Stimulated activated CD8-positive, alpha-beta memory T cell treated with anti-CD3 and anti-CD28 coated beads, Interleukin-2, amount 100 ng/mL, for 1 hour (primary cell): ENCODE measurements at places on chromosomes 5 and 9.

- DNase-seq: no peak
Measured at GRCh38 chr5:61538722-61539501, 206.9 kb downstream of the ZSWIM6 start.

DNA sequence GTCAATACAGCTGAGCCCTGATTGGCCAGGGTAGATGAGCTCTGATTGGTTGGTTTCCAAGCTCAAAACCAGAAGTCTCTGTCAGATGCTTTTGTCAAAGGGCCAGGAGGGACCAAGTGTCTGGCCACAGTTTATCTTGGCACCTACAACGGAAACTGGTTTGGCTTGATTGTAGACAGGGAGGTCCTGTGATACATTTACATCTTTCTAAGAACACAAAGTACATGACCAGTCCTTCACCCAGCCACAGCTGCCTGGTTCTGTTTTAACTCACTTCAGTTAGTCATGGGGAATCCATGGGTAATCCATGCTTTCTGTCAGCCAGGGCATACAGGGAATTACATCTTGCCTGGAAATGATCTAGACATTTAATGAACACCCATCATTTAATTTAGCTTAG is 171.2 kb downstream of the SLC12A2 start:
- DNase-seq: no peak

DNA sequence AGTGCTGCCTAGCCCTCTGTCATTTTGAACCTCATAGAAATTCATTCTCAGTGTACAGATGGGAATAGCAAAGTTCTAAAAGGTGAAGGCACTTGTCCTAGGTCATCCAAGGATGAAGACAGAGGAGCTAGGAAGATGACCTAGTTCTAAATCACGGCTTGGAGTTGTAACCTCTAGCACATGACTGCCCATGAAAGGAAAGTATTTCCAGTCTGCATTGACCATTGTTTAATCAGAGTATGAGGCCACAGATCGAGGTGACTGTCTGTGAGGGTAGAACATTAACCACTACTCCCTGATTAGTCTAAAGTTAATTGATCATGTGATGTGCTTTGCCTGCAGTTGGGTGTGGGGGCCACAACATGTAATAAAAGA is 674 bp upstream of the TNFSF15 start:
- DNase-seq: no peak

- DNase-seq: no peak
Measured at GRCh38 chr5:122638581-122638980, 136.3 kb upstream of the SNX2 start.

DNA sequence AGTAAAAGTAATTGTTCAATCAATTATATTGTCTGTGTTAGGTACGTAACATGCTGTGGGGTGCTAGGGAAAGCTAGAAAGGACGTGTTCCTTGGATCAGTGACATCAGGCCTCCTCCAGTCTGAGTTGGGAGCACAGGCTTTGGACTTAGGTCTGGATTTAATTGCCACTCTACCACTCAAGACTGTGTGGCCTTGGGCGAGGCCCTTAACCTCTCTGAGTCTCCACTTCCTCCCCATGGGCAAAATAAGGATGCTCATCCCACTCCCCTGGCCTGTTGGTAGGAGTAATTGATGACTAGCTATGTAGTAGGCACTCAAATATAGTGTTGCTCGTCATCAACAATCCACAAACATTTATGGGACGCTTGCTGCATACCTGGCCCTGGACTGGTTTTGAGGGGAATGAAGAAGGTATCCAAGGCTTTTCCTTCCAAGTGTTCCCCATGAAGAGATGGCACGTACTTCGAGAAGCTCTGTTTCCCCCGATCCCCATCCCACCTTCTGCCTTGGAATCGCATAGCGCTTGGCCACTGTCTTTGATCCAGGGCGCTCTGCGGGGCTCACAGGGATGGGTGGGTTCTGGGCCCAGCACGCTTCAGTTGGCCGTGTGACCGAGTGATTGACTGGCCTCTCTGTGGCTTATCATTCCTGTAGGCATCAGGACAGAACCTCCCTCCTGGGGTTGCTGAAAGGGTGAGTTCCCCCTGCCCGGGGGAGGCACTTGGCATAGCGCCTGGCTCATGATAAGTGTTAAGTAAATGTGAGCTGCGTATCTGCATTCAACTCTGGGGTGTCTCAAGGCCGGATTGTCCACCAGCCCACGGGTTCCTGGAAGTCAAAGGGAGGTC is 8.1 kb downstream of the FGF18 start:
- DNase-seq: no peak

DNA sequence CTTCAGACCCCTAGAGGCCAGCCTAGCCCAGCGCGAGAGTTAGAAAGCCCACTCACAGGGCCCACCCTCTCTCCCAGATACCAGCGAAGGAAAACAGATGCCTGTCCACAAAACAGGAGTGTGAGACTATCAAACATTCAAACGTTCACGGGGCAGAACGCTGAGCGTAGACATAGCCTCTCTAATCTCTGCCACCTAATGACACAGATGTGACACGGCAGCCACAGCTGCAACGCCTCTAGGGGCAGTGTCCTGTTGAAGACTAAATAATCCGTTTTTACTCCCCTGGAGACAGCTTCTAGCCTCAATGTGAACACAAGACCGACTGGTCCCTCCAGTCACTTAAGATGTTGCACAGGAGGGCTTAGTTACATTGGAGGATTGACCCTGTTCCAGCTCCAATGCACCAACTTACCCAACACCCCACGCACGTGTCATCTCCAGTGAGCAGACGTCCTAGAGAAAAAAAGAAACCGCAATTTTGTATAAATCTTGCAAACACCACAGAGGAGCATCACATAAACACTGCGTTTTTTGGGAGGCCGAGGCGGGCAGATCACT is 14.3 kb downstream of the DIPK1B start:
- DNase-seq: no peak

- DNase-seq: no peak
Measured at GRCh38 chr9:120257483-120257882, 322.5 kb downstream of the CDK5RAP2 start.

GRCh38 chr5:132438917-132439316 is 51.7 kb downstream of the IRF1 start:
- no peak for DNase-seq

GRCh38 chr9:15222313-15222712 is 84.7 kb downstream of the TTC39B start:
- DNase-seq: no peak

- DNase-seq: no peak
Measured at GRCh38 chr9:114968671-114969070, 38.3 kb upstream of the TNFSF8 start.

DNA sequence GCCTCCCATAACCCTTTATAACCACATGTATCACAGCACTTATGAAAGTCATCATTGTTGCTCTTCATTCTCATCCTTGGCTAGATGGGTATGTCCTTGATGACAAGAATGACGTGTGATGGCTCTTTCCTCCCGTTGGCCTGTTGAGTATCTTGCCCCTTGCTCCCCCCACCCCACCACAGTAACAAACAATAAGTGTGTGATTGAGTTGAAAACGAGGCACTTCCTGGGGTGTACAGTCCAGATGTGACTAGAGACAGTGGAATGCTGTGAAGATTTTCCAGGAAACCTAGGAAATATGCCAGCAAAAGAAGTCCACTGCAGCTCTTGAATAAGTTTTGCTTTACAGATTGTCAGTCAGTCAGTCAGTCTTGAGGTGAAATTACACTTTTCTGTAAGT is 262.5 kb downstream of the ELAVL2 start:
- DNase-seq: no peak

- no peak for DNase-seq
Measured at GRCh38 chr9:38339087-38339486, 53.4 kb upstream of the ALDH1B1 start.

- DNase-seq: no peak
Measured at GRCh38 chr5:148311484-148311883, 739 bp upstream of the SPINK7 start.

GRCh38 chr9:78252616-78253015 is 16.7 kb downstream of the CEP78 start:
- no peak for DNase-seq
